ENCODE measurements at places on chromosomes 12 and 14.

DNA sequence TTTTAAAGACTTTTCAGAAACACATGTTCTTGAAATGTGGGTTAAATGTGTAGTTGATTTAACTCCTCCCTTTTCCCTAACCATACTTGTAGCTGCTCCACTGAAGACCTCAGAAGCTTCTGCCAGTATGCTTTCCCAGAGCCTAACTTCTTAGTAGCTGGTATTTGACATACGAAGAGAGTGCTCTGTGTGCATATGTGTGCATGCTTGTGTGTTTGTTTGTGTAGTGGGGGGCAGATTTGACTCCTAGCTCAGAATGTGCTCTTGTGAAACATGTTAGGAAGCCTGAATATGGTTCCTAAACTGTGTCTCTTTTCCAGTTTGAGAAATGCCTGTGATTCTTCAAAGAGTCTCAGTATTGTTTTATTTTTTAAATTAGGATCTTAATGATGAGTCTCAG, 420.4 kb downstream of the PCNX1 start:
- no peak for DNase-seq

GRCh38 chr12:59041241-59042121, 121.2 kb upstream of the LRIG3 start:
- DNase-seq: no peak

DNA sequence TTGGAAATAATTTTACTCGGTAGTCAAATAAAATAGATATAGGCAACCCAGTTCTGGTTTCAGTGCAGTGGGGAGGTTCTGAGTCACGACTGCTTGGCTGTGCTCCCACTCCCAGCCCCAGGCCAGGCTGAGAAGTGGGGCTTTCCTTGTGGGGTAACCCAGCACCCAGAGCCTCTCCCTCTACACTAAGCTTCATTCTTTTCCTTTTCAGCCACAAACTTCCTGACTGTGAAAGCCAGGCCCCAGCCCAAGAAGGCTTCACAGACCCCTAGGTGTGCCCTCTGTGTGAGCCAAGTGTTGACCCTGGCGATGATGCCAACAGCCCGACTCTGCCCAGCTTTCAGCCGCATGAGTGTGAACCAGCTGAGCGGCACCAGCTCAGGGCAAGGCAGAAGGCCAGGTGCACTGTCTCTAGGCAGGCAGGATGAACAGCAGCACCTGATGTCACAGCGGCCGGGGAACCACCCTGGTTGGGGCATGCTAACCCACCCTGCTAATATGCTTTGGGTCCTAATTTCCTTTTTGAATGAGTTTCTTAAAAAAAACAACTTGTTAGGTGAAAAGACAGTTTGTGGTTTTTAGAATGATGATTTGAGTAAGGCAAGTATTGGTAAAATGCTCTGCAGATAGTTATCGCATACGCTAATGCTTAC, 42.2 kb upstream of the ATP23 start:
- peak; percentile 56 for DNase-seq

GRCh38 chr14:102907980-102908730, 14.3 kb upstream of the AMN start:
- no peak for DNase-seq

GRCh38 chr14:20460458-20461224, 593 bp downstream of the PIP4P1 start:
- no peak for DNase-seq

DNA sequence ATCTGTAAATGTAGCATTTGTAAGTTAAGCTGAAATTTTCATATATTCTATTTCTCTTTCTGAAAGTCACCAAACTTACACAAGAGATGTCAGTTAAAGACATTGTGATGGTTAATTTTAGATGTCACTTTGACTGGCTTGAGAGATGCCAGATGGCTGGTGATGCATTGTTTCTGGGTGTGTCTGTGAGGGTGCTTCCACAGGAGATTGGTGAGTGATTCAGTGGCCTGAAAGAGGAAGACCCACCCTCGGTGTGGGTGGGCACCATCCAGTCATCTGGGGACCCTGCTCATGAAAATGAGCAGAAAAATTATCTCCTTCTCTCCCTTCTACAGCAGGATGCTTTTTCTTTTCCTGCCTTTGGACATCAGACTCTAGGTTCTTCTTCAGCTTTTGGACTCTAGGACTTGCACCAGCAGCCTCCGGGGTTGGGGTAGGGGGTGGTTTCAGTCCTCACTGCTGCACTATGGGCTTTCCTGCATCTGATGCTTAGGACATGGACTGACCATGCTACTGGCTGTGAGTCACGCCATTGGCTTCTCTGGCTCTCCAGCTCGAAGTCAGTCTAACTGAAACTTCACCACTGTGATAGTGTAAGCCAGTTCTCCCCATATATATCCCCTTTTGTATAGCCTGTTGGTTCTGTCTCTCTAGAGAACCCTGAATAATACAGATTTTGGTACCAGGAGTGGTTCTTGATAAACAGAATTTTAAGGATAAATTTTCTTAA, 20.9 kb downstream of the PDE6H start:
- no peak for DNase-seq

All from activated CD4-positive, alpha-beta T cell treated with anti-CD3 and anti-CD28 coated beads, Interleukin-2, amount 50 U/mL, for 24 hours (primary cell).